ENCODE measurements at places on chromosomes 6 and 20.

DNA sequence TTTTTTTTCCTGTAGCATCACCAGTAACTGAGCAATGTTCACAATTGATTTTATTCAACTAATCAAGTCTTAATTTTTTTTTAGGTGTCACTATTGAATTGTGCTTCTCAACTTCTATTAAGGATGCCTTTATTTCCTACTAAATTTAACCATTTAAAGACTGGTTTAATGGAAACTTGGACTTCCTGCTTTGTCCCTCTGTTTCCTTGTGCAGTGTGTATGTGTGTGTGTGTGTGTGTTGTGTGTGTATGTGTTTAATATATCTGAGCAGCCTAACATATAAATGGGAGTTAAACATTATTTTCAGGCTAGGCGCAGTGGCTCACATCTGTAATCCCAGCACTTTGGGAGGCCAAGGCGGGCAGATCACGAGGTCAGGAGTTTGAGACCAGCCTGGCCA lies 1.8 kb downstream of the SERPINB6 start:
- DNase-seq, result no peak

GRCh38 chr20:51258582-51259165 lies 235.8 kb upstream of the KCNG1 start:
- DNase-seq, result no peak

DNA sequence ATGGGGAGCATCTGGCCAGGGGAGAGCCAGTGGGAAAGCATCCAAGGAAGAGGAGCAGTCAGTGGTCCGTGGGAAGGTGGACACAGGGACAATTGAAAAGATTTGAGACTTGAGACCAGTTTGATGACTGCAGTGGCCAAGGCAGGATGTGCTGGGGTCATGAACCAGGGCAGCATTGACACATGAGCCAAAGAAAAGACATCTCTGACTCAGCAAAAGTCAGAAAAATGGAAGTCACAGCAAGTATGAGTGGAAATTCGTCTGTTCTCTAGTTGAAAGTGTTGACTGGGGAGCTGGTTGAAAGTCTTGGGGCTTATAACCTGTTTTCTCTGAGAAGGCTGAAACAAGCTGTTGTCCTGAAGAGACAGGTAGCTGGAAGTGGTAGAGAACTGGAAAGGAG lies 31.3 kb downstream of the RAB22A start:
- DNase-seq, result no peak

DNA sequence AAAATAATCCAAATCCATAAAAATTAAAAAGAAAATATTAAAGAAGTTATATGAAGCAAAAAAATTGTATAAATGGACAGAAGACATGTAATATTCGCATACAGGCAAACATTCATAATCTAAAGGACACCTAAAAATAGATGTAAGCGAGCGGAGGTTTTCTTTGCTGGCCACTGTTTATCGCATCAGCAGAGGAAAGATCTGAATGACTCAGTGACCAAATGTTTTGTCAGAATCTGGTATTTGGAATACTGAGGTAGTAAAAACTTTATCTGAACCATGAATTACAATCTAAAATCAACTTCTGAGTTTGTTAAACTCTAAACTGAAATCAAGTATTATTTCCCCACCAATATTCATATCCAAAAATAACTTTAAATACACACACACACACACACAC lies 7.8 kb downstream of the TSPYL4 start:
- no peak for DNase-seq

DNA sequence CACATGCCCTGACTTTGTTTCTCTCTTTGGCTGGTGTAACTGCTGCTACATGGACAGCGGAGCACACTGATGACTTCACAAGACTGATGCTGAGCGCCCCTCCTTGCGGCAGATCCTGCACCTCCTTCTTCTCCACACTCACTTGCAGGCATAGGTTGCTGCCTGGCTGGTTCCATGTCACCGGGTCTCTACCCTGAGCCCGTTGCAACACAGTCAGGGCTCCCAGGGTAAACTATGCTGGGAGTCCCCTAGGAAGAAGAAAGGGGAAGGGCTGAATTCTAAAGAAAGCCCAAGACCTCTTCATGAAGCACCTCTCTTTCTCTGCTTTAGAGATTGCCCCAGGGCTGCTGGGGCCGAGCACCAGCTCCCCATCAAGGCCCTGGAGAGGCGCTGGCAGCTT lies 83.3 kb upstream of the DUSP22 start:
- DNase-seq, result no peak

DNA sequence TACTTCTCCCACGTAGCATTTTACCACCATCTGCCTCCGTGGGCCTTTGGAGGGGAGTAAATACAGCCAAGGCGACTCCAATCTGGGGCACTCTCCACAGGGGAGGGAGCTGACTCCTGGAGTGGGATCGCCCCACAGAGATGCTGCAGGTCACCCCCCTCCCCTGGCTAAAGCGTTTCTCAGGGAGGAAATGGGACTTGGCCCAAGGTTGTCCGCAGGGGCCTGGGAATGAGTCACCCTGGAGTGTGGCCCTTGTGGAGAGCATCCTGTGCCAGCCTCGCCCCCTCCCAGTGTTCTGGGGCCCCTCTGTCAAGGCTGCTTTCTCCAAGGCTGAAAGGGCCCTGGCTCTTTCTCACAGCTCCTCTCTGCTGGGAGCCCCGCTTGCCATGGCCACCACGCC lies 84.5 kb upstream of the QKI start:
- DNase-seq, result no peak

GRCh38 chr6:137849181-137849980 lies 17.7 kb upstream of the TNFAIP3 start:
- DNase-seq, result peak; percentile 40

- DNase-seq, result no peak
Measured at GRCh38 chr6:2831392-2831791, 10.3 kb downstream of the SERPINB1 start.

GRCh38 chr20:982754-983153 lies 19.4 kb downstream of the RSPO4 start:
- no peak for DNase-seq

DNA sequence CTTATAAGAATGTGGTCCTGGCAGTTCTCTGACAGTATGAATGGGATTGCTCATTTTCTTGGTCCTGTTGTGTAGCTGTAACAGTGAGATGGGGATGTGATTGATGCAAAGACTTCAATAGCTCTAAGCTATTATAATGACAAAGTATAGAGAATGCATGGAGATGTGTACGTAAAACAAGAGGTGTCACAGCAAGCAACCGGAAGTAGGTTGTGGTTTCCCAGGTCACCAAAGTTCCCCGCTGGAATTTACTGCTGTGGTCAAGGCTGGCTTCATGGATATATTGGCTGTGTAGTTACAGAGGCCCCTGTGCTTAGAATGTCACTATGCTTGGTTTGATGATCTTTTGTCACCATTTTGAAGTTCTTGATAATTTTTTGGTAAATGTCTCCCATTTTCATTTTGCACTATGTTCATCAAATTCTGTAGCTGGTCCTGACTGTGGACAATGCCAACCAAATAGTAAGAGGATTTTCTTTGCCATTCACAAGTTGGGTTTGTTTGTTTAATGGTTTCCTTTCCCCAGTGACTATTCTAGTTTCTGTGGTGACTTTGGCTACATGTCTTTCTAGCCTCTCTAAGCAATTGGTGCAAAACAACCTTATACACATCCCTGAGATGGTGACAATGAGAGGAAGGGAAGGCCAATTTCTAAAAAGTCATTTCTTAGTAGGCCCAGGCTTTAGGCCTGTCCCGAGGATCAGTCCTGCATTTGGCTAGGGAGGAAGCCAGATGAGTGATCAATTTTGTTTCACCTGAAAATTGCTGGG lies 10.5 kb downstream of the DNAH8 start:
- no peak for DNase-seq

GRCh38 chr6:53446151-53446550 lies 97.4 kb upstream of the ELOVL5 start:
- no peak for DNase-seq

DNA sequence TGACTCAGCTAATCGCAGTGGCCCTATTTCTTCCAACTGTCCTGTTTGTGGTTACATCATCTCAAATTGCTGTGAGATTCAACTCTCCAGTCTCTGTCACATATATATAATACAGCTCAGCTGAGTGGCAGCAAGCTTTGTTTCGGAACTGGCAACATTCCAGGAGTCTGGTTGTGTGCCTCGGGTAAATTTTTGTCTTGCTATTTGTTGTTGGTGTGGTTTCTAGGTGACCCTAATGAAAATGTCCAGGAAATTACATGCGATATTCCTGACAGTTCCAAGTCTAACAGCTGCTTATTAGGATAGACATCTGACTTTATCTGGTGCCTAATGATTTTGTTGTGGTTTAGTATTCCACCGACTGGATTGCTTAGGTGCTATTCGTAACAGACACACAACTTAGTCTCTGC lies 581.8 kb downstream of the CD109 start:
- no peak for DNase-seq

- no peak for DNase-seq
Measured at GRCh38 chr20:19313342-19314069, 101.1 kb downstream of the SLC24A3 start.

- peak; percentile 10 for DNase-seq
Measured at GRCh38 chr20:59525500-59526241, 78.7 kb upstream of the PHACTR3 start.

- DNase-seq, result no peak
Measured at GRCh38 chr20:53828088-53828681, 234.5 kb upstream of the ZNF217 start.

- DNase-seq, result no peak
Measured at GRCh38 chr6:150966786-150967185, 101.3 kb downstream of the MTHFD1L start.

DNA sequence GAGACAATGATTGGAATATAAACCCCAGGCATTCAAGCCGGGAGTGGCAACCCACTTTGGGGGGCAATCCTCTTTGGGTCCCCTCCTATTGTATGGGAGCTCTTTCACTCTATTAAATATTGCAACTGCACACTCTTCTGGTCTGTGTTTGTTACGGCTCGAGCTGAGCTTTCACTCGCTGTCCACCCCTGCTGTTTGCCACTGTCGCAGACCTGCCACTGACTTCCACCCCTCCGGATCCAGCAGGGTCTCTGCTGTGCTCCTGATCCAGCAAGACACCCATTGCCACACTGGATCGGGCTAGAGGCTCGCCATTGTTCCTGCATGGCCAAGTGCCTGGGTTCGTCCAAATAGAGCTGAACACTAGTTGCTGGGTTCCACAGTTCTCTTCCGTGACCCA lies 222.8 kb upstream of the MANEA start:
- DNase-seq, result no peak

GRCh38 chr6:154406869-154407268 lies 50.3 kb upstream of the IPCEF1 start:
- no peak for DNase-seq

DNA sequence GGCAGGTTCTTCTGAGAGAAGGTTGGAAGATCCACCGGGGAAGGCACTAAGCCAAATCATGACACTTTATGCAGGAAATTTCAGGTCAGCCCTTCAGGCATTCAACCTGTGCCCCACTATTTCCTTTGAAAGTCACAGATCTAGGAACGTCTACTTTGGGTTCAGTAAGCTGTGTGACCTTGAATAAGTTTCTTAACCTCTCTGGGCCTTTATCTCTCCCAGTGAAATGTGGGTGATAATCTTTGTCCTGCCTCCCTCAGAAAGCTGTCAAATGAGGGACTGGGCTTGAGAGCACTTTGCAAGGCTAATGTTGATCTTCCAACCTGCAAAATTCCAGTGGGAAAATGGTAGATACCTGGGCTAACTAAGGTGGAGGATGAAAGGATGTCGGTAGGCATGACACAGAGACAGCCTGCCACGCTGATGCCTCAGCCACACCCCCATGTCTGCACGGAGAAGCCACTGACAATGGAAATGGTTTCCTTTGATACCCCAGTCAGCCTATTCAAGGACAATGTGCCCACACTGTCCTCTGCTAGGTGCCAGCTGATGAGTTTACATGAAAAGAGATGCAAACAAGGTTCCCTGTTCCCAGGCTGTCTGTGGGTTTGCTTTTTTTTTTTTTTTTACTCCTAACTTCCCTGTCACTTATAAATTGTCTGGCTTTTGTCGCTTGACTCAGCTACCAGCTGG lies 9.3 kb downstream of the BNIP5 start:
- DNase-seq, result no peak

DNA sequence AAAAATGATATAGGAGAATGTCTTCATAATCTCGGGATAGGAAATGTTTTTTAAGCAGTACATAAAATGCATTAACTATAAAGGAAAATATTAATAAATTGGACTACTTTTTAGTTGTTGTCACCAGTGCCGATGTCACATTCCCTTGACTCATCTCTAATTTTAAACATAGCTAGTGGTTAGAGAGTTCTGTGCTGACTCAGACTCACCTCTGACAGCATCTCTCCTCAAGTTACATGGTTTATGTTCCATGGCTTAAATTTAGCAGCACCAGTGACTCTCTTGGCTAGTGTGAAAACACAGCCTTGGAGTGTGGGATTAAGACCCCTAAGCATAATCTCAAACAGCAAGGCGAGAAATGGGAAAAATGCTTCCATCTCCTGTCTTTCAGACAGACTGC lies 311.8 kb upstream of the MMS22L start:
- no peak for DNase-seq

- DNase-seq, result no peak
Measured at GRCh38 chr20:46416421-46416820, 10.0 kb upstream of the ELMO2 start.

- DNase-seq, result no peak
Measured at GRCh38 chr6:108166664-108167448, 1.0 kb downstream of the NR2E1 start.

GRCh38 chr6:165204807-165205545 lies 104.4 kb downstream of the C6orf118 start:
- no peak for DNase-seq

GRCh38 chr6:30533460-30534294 lies 22.6 kb downstream of the GNL1 start:
- no peak for DNase-seq

DNA sequence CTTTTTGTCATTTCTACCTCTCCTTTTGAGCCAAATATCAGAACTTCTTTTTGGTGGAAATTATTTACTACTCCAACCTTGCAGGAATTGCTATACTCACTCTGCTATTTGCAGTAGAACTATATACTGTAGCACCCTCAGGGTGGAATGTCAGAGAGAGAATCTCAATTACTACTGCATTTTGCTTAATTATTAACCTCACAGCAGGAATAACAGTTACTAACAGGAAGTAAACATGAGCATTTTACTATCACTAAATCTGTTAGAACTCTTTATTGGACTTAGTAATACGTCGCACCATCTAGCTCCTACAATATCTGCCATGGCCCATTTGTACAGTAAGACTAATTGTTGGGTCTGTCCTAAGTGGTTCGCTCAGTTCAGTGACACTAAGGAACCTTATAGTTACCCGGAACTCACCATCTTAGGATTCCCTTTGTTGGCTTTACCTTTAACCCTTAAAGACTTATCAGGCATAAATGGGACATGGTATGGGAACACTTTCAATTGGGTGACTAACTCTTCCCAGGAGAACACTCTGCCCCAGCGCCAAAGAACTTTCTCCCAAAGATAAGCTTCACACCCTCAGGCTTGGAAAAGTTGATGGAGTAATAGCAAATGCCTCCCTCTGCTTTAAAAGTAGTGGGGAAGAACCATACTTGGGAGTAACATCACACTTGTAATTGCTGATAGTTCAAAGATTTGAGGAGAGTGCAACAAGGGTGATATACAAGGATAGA lies 38.8 kb downstream of the PLN start:
- no peak for DNase-seq

- no peak for DNase-seq
Measured at GRCh38 chr6:110841266-110841665, 26.0 kb upstream of the CDK19 start.

All from stimulated activated CD8-positive, alpha-beta memory T cell treated with anti-CD3 and anti-CD28 coated beads, Interleukin-15, amount 100 ng/mL, for 48 hours (primary cell).